ENCODE measurements at places on chromosomes 12 and 14.

DNA sequence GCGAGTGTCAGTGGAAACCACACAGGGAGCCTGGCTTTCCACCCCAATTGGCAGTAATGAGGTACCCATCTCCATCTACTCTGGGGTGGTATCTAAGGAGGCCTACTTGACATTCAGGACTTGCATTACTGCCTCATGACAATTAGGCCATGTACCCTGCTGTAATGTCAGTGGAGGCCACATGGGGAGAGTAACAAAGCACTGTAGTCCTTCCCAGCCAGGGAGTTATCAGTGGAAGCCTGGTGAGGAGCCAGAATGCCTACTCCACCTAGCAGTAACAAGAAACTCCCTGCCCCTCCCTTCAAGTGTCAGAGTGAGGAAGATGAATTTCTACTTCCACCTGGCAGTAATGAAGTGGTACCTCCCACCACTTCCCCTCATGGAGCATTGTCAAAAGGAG is 12.5 kb downstream of the TIMM9 start:
- DNase-seq, result no peak

DNA sequence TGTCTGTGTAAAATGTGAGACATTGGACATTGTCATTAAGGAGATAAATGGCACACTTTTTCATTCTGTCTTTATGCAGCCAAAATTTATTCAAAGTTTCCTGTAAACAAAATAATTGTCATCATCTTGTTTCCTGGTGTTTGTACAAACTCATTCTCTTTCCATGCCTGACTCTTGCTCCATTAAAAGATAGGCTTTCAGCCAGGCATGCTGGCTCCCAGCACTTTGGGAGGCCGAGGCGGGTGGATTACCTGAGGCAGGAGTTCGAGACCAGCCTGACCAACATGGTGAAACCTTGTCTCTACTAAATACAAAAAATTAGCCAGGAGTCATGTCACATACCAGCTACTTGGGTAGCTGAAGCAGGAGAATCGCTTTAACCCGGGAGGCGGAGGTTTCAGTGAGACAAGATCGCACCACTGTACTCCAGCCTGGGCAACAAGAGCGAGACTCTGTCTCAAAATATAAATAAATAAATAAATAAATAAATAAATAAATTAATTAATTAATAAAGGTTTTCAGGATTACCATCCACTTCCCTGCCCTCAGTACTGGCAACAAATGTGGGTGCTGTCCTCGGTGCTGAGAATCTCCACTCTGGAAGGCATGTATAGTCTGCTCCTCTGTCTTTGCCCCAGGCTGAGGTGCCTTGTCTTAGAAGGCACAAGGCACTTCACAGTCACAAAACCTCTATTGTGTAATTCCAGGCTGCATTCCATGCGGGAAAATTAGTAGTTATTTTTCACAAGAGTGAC is 83.2 kb downstream of the PAH start:
- no peak for DNase-seq

DNA sequence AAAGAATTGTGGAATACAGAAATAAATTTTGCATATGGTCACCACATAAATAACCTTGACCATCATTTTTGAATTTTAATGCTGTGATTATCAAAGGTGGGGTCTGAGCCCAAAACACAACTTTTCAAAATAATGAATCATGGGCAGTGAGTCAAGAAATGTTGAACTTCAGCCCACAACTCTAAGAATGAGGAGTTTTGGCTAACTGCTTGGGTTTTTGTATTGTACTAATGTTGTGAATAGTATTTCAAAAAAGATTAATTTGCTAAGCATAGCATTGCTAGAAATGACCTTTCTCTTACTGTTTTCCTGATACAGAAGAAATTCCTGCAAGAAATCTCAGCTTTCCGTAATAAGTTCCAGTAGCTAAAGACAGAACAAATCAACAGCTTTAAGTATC is 24.4 kb upstream of the YARS2 start:
- no peak for DNase-seq

DNA sequence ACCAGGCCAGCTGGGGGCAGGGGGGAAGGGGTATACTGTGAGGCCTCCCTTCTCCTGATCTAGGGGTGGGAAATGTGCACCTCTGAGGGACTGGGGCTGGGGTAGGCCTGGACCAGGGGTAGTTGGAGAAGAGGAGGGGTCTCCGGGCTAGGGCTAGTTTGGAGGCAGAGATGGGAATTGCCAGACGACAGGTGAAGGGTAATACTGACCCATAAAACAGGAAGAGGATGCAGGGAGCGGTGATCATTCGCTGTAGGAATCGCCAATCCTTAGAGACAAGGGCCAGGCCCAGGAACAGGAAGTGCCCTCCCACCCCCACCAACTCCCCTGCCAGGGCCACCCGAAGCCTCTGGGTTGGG is 4.4 kb downstream of the SLC22A17 start:
- DNase-seq, result no peak

- DNase-seq, result no peak
These were observed 37.7 kb upstream of the DUSP6 start for GRCh38 chr12:89389755-89390661.

DNA sequence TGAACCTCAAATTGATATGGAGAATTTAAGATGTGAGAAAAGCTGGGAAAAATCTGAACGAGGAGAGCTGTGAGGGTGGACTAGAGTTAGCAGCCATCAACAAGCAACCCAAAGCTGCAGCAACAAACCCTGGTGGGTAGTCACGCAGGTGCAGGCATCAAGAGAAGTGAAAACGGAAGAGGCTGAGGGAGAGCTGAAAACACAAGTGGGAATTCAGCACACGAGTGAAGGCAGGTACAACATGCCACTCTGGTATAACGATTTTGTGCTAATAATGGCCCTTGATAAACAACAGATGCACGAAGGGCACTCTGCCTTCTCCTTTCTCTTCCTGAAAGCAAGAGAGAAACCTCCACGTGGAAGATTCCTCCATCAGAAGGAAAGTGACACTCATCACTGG is 11.5 kb downstream of the TCL1B start:
- DNase-seq, result no peak

DNA sequence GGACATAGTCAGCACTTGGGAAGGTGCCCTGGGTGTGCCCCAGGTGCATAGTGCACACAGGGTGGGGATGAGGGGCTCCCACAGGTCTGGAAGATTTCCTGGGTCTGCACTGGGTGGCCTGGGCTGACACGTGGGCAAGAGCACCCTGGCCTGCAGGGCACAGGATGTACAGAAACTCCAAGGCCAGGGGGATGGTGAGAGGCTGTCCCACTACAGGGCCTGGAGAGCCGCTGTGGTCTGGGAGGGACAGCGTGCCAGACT is 35.8 kb upstream of the PPP1R13B start:
- DNase-seq, result no peak

DNA sequence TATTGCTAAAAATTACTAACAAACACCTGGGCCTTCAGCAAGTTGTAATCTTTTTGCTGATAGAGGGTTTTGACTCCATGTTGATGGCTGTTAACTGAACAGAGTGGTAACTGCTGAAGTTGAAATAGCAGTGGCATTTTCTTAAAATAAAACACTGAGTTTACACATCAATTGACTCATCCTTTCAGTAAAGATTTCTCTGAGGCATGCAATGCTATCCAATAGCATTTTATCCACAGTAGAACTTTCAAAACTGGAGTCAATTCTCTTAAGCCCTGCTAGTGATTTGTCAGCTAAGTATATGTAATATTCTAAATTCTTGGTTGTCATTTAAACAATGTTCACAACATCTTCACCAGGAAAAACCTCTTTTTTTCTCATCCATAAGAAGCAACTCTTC is 59.5 kb downstream of the CMAS start:
- DNase-seq, result no peak

- DNase-seq, result no peak
These were observed 403 bp upstream of the PNP start for GRCh38 chr14:20468764-20469241.

GRCh38 chr12:65977384-65977783 is 153.1 kb downstream of the HMGA2 start:
- no peak for DNase-seq
